ENCODE measurements at places on chromosomes 7 and 10. TPM values are rescaled to one million over a fixed set of nuclear protein-coding genes. Genes with fewer than 3 reads are reported as not detected.

GRCh38 chr7:156192921-156193320 lies 380.7 kb upstream of the SHH start:
- DNase-seq, result peak; percentile 37

DNA sequence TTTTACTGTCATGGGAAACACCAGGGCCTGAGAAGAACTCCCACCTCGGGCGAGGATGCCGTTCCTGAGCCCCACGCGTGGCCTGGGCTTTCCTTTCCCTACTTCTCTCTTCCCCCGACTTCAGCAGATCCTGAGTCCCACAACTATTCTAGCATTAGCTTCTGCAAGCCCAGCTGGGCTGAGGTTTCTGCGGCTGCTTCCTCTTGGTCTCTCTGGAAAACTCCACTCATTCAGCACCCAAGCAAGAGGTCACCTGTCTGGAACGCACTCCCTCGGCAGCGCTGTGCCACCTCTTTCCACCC lies 761 bp upstream of the DOCK1 start:
- no peak for DNase-seq

The CDC14C gene
- total RNA-seq, result 0.23 TPM

The CCDC6 gene
- 37.6 TPM for total RNA-seq

GRCh38 chr10:100858747-100859483 lies 53.8 kb upstream of the SLF2 start:
- no peak for DNase-seq
